Fibroblast of upper back skin (primary cell): ENCODE measurements at places on chromosomes 2 and 18.

DNA sequence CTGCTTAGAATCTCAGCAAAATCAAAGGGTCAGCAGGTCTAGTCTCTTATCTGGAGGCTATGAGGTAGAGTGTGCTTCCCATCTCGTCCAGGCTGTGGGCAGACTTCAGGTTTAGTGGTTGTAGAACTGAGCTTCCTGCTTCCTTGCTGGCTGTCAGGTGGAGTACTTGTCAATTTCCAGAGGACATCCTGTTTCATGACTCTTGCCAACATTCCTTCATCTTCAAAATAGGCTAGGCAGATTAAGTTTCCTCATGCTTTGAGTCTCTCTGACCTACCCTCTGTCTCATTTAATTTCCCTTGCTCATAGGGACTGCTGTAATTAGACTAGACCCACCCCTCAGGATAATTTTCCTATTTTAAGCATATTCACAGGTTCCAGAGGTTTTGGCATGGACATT is 562.6 kb downstream of the SPAG16 start:
- DNase-seq, result peak; percentile 6

- no peak for DNase-seq
These were observed 3.3 kb upstream of the OSBPL6 start for GRCh38 chr2:178191004-178191508.

DNA sequence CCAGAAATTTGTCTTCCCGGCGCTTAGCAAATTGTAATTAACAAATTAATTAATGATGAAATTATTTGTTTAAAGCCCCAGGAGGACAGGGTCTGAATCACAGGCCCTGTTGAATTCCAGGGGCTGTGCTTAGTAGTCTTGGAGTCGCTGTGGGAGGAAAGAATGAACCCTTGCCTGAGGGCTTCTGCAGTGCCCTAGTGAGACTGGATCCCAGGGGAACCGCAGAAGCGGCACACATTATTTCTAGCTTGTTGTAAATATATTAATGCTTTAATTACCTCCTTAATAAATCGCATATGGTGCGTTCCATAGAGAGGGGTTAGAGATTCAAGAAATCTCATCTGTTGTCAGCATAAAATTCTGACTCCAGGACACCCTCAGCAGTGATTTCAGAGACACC is 235.4 kb downstream of the CELF4 start:
- no peak for DNase-seq

DNA sequence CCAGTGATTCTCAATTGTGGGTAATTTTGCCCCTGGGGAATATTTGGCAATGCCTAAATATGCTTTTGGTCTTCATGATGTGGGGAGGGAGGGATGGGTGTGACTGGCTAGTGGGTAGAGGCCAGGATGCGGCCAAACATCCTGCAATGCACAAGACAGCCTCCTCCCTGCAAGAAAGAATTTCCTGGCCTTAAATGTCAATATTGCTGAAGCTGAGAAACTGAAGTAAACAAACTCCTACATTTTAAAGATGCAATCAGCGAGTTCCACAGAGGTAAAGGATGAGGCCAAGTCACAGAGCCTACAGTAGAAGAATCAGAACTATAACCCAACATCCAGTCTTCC is 272.9 kb upstream of the EPHA4 start:
- no peak for DNase-seq

DNA sequence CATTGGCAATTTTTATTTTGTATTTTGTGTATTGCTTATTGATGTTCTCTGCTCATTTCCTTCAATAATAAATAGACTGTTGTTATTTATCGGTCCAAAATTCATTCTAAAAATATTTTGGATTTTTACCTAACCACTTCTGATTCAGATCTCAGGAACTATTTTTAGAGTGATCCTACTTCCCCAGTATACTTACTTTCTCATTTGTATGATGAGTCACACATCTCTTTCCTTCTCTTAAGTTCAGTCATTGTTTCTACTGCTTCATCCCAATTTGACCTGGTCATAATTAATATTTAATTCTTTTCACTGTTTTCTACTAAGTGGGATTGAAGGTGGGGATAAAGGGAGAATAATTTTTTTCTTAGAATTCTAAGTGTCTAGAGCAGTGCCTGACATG is 75.1 kb downstream of the AGPS start:
- DNase-seq, result peak; percentile 58

- DNase-seq, result no peak
These were observed 11.1 kb downstream of the CAVIN2 start for GRCh38 chr2:191835539-191836350.

DNA sequence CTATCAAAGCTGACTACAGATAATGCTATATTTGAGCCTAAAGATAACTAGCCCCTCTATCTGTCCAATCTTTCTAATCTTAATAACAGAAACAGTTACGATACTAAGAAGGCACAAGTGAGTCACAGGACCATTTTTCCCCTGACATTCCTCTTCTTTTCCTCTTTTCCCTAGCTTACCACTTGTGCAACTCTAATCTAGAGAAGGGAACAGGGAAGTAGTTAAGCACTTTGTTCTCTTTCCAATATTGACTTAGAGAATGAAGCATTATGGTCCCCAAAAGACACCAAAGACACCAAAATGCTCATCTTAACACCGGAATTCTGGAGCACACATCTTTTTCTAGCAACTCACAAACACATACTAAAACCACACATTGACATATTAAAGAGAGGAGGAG is 1.8 kb downstream of the PDE11A start:
- DNase-seq, result no peak

- DNase-seq, result peak; percentile 69
These were observed 19.2 kb upstream of the IL36G start for GRCh38 chr2:112958428-112959108.

DNA sequence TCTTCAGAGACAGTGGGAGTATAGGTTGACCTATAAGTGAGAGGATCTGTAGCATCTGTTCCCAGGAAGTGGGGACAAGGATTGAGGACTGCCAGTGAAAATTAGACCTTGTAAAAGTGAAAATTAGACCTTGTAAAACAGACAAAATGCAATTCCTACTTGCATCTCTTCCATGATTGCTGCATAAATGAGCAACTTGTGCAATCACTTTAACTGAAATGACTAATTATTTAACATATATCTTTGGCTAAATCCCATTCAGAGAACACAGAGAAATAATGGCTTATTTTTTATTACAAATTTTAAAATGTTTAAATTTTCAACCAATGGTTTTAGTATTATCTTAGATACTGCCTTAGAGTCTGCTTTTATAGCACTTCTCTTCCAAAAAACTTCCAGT is 67.2 kb upstream of the NABP1 start:
- DNase-seq, result no peak

DNA sequence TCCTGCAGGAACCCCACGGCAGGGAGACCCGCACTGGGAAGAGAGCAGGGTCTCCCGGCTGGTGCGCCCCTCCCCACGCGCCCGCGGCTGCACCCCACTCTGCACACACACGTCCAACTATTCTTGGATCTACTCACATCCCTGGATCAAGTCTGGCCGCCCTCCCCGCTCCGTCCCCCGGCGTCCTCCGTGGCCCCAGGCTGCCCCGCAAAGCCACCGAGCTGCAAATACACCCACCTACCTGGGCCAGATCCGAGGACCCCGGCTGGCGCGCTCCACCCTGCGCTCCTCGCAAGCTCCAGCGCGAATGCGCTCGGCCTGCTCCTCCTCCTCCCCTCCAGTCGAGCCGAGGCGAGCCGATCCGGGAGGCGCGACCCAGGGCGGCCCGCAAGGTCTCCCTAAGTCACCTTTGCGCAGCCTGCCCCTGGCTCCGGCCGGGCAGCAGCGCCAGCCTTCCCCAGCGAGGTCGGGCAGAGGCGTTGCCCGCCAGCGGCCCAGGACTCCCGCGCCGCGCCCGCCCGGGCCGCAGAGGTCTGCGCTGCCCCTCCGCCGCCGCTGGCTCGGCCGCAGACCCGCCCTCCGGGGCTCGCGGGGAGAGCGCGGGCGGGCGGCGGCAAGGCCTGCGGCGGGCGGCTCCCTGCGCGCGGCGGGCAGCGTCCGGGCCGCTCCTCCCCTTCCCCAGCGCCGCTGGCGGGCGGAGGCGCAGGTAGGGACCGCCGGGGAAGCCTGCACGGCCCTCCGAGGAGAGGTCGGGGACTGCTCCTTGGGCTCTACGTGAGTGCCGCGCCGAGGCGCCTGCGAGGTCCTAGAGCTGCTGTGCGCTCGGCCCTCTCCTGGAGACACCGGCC is 126.0 kb downstream of the OSBPL1A start:
- peak; percentile 76 for DNase-seq

- DNase-seq, result peak; percentile 42
These were observed 298.0 kb downstream of the ZNF407 start for GRCh38 chr18:74895686-74896085.

DNA sequence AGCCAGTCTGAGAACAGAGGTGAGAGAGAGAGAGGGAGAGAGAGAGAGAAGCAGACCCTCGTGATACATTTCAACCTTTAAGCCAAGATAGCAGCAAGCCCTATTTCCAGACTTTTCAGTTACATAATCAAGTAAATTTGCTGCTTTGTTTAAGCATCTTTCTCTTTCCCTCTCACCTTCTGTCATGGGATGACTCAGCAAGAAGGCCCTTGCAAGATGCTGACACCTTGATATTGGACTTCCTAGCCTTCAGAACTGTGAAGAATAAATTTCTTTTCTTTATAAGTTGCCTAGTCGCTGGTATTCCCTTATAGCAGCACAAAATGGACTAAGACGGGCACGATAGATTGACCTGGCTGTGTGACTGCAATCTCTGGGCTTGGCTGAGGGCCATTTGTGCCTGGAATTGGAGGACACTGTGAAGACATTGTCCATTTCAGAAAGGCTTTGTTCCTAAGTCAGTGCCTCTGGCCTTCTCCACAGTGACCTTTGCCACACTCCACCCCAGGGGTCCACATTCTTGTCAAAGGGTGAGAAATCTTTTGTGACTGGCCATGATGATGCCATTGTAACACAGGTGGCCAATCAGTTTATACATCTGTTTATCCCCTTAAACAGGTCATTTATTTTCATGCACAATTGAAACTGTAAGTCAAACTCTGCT is 51.3 kb upstream of the ITSN2 start:
- DNase-seq, result no peak

- DNase-seq, result no peak
These were observed 47.5 kb upstream of the NEMP2 start for GRCh38 chr2:190582019-190582418.

- no peak for DNase-seq
These were observed 663.3 kb upstream of the ZNF804A start for GRCh38 chr2:183935005-183935404.

DNA sequence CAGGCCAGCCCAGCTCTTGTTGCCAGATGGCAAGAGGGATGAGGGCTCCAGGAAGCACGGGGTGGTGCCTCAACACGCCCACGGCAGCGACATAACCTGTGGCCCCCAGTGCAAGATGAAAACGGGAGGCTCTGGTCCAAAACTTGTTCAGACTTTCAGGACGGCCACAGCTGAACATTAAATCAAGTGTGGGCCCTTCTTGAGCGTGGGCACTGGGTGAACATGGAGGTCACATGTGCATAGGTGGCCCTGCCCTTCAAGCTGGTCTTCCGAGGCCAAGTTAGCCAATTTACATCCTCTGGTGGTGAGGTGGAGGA is 77.5 kb downstream of the NDUFA10 start:
- no peak for DNase-seq

DNA sequence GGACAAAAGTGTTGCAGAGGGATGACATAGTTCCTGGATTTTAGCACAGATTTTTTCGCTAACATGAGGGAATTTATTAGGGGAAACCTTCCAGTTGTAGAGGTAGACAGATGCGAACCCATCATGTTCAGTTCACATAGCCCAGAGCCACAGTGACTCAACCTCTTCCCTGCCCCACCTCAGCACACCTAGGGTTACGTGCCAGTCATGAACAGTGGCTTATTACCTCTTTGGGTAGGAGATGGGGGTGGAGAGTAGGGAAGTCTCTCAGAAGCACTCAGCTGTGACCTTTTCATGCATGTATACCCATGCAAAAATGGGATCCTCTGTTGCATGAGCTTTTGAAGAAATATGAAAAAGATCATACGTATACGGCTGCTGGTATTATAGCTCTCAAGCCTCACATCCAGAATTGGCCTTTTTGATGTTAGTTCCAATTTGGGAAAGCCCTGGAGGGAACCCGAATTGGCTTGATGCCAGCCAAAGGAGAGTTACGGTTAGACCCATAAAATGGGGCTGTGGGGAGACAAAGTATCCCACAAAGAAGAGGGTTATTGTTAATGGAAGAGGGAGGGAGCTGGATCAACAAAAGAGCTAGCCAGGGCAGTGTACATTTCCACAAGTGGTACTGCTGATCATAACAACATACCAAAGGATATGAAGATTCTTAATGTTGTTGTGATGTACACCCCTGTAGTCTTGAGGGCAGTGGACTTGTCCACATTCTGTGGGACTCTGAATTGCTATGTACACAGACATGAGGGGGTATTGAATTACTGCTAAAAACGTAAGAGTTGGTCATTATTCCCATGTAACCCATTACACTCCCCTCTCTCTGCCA is 4.9 kb downstream of the TANC1 start:
- peak; percentile 37 for DNase-seq

DNA sequence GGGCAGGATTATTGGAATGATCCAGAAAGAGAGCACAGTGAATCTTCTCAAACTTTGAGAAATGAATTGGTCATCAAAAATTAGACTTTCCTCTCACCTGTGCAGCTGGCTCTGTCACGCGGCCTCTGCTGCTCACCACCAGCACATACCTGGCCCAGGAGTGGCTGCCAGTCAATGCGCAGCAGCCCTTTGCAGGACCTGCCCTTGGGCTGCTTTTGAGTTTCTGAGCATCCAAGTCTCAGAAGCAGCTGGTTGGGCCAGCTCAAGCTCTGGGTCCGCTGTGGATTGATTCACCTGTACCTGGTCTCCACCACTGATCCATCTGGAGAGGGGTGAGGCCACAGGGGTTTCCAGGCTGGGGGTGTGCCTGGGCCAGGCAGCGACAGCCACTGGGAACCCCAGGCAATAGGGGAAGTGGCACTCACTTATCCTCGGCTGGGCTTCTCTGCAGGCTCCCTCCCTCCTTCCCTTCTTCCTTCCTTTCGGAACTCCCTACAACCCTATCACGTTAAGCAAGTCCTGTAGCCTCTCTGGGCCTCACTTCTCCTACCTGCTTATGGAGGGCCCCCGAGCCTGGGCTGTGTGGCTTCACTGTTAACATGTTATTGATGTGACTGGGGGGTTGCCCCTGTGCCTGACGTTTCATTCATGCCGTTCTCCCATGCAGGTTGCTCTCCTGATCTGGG is 48.1 kb downstream of the SH3BP4 start:
- DNase-seq, result no peak

GRCh38 chr2:51268191-51268590 is 236.3 kb upstream of the NRXN1 start:
- no peak for DNase-seq

DNA sequence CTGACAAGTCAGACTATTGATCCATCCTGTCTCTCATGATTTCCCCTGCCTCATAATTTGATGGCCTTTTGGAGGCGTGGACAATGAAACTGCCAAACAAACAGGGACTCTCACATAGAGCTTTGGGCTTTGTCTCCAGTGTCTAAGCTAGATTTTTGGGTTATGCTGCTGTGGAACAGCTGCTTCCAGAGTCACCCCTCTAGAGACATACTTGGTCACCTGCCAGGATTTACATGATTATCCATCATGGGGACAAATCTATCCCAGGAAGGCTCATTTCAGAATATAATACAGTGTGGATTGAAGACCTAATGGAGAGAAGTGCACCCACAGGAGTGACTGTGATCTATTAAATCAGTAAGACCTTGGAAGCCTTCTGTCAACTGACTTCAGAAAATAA is 159.6 kb downstream of the SLC8A1 start:
- DNase-seq, result no peak

GRCh38 chr2:16079637-16080036 is 139.3 kb downstream of the MYCN start:
- no peak for DNase-seq
